ENCODE measurements at places on chromosomes 16 and 17.

DNA sequence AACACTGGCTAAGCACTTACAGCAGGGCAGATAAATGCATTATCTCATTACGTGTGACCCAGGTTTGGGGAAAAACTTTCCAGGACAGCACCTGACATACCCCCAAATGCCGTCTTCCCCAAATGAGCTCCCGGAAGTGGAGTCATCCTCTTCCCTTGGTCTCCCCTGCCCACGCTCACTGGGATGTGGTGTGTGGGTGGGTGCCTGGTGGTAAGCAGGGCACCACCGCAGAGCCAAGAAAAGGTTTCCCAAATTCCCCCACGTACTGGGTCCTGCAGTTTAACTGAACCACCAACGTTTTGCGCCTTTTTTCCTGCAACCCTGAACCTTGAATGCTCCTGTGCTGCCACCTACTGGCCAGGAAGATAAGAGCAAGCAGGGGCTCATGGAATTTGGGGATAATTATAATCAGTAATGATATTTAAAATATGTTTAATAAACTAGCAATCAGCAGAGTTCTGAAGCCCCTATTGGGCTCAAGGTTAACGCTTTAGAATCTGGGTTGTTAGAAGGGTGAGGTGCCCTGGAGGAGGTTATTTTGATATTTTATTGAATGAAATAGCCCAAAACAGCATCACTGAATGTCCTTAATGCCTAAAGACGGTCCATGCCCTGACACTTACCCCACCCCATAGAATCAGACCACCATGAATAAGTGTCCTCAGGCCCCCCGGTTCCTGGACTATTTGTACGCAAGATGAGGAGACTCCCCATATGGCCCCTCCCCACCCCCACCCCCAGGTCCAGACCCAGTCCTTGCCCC is 8.0 kb downstream of the SPPL2C start:
- DNase-seq: peak; percentile 74

DNA sequence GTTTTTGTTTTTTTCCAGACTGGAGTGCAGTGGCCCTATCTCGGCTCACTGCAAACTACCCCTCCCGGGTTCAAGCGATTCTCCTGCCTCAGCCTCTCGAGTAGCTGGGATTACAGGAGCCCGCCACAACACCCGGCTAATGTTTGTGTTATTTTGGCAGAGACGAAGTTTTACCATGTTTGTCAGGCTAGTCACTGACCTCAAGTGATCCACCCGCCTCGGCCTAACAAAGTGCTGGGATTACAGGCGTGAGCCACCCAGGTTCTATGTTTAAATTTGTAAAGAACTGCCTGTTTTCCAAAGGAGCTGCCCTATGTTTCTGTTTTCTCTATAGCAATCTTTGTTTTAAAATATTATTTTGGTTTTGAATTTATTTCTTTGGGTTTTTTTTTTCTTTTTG is 13.8 kb upstream of the C16orf87 start:
- no peak for DNase-seq

DNA sequence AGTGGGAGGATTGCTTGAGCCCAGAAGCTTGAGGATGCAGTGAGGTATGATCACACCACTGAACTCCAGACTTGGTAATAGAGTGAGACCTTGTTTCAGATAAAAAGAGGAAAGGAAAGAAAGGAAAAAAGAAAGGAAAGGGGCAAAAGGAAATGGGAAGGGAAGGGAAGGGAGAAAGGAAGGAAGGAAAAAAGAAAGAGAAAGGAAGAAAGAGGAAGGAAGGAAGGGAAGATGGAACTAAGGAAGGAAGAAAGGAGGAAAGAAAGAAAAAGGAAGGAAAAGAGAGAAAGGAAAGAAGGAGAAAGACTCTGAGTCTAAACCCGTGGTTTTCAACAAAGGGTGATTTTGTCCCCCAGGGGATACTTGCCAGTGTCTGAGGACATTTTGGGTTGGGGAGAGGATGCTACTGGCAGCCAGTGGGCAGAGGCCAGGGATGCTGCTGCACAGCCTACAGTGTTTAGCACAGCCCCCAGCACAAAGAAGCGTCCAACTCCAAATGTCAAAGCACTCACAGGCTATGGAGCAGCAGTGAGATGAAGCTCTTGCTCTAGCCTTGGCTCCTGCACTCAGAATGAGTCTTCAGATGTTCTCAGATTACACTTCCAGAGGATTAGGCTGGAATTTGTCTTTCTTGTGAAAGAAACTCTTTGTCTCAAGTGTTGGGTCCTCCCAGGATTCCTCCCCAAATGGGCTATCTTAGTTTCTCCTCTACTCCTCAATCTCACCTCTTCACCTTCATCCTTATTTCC is 64.2 kb downstream of the BMERB1 start:
- DNase-seq: no peak

- DNase-seq: no peak
Observed at GRCh38 chr17:59415397-59415796, 83.9 kb downstream of the YPEL2 start.

GRCh38 chr17:76026714-76027158 is 370 bp downstream of the EVPL start:
- no peak for DNase-seq

DNA sequence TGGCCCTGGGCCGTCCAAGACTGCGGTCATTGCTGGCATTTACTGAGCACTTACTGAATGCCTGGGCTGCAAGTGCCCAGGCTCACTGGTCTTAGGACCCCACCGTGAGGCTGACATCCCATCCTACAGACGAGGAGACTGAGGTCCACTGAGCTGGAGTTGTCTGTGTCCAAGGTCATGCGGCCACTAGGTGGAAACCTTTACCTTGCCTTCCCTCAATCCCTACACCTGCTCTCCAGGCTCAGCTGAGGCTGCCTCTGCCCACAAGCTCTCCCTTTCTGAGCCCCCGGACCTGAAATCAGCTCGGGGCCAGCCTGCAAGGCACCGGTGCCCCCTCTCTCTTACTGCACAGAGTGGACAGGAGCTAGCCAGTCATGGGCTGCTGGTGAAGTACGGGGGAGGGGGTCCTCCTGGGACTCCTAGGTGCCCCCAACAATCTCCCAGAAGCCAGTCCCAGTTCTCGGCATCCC is 1.5 kb downstream of the CASKIN1 start:
- DNase-seq: peak; percentile 56

GRCh38 chr16:83907631-83908250 is 8.8 kb downstream of the MLYCD start:
- DNase-seq: no peak

GRCh38 chr17:49402706-49403105 is 12.0 kb downstream of the PHB1 start:
- DNase-seq: no peak

- no peak for DNase-seq
Observed at GRCh38 chr17:81837641-81838040, 2.8 kb upstream of the PPP1R27 start.

GRCh38 chr16:30567160-30567990 is 4.1 kb downstream of the ZNF688 start:
- no peak for DNase-seq

- no peak for DNase-seq
Observed at GRCh38 chr16:84732674-84733352, 33.0 kb downstream of the USP10 start.

DNA sequence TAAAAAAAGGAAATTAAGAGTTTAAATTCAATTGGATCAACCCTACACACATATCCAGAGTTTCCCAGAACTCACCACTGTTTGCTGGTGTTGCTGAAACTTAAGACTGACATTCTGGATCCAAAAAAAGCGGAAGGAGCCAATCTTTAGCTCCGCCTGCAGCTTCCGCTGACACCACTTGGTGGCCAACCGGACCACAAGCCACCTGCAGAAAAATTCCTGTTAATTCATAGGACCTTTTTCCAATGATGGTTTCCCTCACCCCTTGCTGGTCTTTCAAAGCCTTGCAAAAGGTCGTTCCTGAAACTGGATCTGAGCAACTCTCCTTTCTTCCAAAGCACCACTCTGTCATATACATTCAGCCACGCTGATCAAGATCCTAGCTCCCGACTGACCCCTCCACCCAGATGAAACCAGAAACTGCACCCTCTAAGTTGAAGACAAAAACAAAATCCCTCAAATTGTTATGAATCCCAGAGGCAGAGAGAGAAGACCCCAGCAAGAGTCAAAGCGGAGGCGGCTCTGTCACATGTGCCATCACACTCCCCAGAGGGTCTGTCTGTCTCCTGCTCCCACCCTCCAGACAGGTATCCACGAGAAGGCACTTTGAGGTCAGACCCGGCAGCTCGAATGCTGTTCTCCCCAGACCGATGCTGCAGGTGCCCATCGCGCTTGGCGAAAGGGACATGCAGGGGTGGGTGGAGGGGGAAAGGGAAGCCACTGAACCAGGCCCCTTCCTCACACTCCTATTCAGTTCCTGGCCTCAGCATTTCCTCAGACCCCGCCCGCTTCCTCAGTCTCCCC is 773 bp downstream of the BLTP2 start:
- DNase-seq: peak; percentile 29

GRCh38 chr17:57869617-57870282 is 19.9 kb upstream of the MRPS23 start:
- no peak for DNase-seq

GRCh38 chr17:42814633-42815399 is 9.3 kb downstream of the BECN1 start:
- no peak for DNase-seq

GRCh38 chr17:44345454-44346026 is 438 bp downstream of the GRN start:
- DNase-seq: peak; percentile 76

DNA sequence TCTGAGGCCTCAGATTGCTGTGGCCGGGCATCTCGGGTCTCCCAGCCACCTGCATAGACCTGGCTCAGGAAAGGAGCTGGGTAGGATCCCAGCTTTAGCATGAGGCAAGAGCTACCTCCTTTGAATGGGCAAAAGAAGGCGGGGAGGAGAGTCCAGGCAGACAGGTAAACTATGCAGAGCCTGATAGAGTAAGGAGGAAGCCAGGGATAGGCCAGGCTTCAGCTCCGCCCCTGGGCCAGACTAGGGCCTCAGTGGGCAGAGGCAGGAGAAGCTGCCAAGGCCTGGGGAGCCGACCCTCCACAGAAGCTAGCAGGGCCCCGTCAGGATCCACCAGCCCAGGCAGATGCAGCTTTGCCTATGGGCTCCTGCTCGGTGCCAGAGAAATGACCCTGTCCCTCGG is 22.6 kb upstream of the UBE2G1 start:
- no peak for DNase-seq

- DNase-seq: no peak
Observed at GRCh38 chr17:49997301-49997650, 2.3 kb upstream of the DLX3 start.

DNA sequence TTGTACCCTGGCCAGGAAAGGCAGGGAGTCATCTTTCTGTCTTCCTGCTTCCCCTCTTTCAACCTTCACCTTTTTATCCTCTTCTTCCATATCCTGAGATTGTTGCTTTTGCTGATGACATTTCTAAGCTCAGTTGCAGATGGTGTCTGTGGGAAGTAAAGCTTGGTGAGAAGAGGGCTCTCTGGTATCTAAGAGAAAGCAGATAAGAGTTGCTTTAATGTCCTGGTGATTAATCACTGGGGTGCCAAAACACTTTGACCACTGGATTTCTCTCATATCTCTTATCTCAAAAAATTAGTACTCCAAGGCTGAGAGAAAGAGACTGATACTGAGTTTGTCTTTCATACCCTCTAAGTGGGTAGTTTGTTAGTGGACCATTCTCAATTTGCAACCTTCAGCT is 71.3 kb downstream of the NEUROD2 start:
- DNase-seq: no peak

DNA sequence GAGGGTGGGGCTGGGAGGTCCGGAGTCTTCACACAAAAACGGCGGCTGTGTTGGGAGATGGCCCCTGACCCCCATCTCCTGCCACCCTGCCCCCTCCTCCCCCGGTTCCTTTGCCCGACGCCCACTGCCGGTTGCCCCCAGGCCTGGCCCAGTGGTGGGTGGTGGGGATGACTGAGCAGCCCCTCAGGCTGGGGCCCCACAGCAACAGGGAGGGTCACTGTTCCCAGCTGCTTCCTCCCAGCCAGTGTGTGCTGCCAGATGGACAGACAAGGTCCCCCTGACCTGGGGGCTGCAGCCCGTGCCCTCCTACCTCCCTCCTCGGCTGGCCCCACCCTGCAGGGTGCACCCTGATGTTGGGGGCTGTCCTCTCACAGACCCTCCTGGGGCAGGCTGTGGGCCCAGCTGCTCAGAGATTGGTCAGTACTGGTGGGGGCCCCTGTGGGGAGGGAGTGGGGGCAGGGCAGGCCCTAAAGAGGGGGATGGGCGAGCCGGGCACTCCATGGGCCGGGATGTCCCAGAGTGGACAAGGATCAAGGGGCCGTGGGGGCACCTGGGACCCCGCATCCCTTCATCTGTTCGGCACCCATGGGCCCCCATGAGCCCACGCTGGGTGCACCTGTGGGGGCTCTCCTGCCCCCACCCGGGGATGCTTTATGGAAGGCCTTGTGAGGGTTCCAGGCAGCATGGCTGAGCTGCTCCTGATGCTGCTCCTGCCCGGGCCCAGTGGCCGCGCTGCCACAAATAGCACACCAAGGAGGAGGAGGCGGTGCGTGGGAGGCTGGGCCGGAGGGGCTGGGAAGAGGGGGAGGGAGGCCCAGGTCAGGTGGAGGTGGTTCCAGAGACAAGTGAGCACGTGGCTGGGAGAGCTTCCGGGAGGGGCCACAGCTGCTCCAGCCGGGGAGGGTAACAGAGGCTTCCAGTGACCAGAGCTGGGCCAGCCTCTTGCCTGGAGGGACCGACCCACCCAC is 5.1 kb downstream of the C1QTNF8 start:
- no peak for DNase-seq

DNA sequence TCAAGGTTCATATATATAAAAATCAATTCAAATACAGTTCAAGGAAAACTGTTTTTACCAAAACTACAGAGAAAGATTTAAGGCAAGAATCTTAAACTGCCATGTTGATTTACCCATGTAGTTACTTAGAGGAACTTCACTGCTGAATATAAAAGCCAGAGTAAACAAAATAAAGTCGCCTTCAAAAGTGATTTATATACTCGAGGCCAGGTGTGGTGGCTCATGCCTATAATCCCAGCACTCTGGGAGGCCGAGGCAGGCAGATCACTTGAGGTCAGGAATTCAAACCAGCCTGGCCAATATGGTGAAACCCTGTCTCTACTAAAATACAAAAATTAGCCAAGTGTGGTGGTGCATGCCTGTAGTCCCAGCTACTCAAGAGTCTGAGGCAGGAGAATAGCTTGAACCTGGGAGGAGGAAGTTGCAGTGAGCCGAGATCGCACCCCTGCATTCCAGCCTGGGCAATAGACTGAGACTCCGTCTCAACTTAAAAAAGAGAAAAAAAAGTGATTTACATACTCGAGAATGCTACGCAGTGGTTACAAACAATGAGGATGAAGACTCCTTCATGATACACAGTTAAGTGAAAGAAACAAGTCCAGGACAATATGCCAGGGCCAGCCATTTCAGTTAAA is 54.1 kb upstream of the CNEP1R1 start:
- no peak for DNase-seq

Measured in BE2C (cell line).